Brain microvascular endothelial cell (primary cell): ENCODE measurements at places on chromosomes 1 and 21.

DNA sequence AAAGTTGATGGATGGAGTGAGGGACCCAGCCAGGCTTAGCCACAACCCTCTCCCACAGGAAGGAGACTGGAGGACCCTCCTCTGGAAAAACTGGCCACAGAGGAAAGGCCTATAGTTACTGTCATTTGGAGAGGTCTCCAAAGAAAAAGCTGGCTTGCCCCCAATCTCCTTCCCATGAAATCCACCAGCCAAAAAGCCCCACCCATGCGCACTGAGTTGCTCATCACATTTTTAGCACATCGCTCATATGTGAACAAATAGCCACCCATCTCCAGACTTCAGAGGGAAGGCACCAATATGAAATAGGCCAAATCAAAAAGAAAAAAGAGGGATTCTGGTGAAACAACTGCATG lies 36.9 kb upstream of the QSOX1 start:
- DNase-seq, result peak; percentile 68

DNA sequence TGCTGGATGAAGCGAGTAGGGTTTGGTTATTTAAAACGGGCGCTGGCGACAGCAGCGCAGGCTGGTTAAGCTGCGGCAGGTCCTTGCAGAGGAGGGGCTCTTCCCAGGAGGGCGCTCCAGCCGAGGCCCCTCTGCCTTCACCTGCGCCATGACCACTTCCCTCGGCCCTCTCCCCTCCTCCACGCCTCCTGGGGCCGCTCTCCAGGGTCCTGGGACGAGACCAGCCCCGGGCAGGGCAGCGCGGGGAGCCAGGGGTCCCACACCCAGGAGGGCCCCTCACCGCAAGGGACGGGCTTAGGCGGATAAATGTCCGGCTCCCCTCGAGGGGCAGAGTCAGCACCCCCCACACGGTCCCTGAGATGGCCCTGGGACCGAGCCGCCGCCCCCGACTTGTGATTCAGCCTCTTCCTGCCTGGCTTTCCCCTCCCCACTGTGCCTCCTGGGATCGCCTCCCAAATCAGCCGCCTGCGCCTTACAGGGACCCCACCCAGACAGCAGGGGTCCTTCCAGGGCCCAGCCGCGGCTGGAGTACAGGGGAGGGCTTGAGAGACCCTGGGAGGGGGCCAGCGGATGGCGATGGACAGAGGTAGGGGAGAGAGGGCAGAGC lies 380.7 kb downstream of the MATN1 start:
- DNase-seq, result no peak

- no peak for DNase-seq
These were observed 368.3 kb upstream of the C1orf174 start for GRCh38 chr1:4268262-4268888.

DNA sequence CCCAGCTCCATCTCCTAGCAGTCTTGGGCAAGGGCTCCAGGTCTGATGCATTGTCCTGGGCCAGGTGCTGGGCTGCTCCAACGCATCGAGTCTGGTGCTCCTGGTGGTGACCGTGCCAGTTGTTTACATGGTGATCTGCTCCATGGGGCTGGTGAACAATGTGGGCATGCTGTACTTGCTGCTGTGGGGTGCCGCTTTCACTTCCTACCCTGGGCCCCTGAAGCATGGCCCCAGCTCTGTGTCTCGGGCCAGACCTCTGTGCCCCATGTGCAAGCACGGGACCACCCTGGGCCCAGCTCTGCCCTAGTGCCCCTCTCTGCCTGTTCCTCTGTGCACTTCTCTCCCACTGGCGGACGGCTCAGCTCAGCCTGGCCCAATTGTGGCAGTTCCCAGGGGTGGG lies 119.4 kb downstream of the MAST2 start:
- no peak for DNase-seq

DNA sequence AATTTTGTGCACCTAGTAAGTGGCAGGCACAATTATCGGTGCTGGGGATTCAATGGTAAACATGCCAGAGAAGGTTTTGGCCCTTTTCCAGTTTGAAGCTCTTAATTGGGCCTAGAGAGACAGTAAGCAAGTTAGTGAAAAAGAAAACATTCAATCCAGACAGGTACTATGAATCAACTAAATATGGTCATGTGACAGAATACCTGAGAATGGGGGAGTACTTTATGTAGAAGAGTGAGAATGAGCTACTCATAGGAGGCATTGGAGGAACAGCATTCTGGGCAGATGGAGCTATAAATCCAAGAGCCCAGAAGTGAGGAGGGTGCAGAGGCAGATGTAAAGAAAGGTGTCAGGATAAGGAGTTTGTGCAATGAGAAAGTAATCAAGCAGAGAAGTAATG lies 1017.9 kb downstream of the ADGRL2 start:
- no peak for DNase-seq

- DNase-seq, result no peak
These were observed 456 bp downstream of the PTPN14 start for GRCh38 chr1:214550857-214551435.

DNA sequence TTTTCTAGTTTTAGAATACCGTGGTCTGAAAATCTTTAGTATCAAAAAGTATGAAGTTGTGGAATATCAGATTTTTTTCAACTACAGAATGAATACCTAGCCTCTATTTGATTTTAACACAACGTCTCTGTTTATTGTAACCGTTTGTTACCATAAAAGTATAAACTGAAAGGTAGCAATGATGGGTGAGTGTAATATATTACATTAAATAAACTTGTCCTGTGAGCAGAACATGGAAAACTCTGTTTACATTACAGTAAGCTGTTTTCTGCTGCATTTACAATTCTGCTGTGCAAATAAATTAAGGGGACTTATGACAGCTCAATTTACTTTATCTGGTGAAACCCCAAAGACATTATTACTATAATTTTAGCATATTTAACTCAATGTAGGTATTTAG lies 62.5 kb downstream of the CHRM3 start:
- DNase-seq, result no peak

GRCh38 chr1:181324797-181325616 lies 158.3 kb upstream of the CACNA1E start:
- DNase-seq, result no peak

- DNase-seq, result peak; percentile 81
These were observed 69.6 kb downstream of the DUSP10 start for GRCh38 chr1:221672239-221672645.

- DNase-seq, result no peak
These were observed 58.3 kb downstream of the MACF1 start for GRCh38 chr1:39262802-39263201.

DNA sequence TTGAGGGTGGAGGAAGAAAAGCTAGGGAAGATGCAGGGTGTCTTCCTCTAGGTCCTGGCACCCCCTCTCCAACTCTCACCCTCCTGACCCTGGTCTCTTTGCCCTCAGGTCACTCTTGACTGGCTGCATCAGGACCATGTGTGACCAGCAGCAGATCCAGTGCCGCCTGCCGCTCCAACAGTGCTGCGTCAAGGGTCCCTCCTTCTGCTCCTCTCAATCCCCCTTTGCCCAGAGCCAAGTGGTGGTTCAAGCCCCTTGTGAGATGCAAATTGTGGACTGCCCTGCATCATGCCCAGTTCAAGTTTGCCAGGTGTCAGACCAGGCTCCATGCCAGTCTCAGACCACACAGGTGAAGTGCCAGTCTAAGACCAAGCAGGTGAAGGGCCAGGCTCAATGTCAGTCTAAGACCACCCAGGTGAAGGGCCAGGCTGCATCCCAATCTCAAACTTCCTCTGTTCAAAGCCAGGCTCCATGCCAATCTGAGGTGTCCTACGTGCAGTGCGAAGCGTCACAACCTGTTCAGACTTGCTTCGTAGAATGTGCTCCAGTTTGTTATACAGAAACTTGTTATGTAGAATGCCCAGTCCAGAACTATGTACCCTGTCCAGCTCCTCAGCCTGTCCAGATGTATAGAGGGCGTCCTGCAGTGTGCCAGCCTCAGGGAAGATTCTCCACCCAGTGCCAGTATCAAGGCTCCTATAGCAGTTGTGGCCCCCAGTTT lies 1.8 kb downstream of the KPRP start:
- DNase-seq, result no peak

DNA sequence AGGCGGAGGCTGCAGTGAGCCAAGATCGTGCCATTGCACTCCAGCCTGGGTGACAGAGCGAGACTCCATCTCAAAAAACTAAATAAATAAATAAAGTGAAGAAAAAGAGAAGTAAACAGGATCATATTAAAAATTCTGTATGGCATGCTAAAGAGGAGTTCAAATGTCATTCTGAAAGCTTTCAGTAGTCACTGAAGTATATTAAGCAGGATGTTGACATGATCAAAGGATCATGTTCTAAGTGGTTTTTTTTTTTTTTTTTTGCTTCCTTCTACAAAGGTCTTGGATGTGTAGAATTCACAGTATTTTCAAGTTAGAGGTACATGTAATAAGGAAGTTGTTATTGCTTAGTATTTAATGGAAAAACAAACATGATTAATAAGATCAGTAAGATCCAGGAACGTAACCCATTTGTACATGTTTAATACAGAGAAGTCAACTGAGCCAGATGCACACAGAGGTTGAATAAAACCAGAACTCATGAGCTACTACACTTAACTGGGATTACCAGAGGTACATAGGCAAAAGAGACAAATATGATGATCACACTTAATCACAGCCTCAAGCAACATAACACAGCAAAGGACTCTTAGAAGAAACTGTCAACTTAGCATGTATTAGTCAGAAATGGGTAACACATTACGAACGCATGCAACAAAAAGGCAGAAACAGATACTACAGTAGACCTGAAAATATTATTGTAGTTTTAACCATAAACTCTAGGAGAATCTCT lies 12.2 kb downstream of the CDC42BPA start:
- no peak for DNase-seq

DNA sequence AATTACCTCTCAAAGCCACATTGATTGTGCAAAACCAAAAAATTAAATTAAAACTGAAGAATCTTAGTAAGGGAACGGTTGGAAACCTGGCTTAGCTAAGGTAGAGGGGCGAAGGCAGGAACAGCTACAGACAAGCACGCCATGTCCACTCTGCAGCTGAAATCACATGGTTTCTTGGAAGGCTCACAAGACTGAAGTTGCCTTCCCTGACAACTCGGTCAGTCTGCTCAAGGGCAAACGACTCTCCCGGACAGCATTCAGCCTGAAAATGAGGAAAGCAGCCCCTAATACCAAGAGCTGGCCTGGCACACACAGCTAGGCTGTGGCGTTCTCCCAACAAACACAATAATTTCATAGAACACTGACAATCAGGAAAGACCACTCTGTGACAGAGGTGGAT lies 22.7 kb upstream of the BECN2 start:
- DNase-seq, result no peak

DNA sequence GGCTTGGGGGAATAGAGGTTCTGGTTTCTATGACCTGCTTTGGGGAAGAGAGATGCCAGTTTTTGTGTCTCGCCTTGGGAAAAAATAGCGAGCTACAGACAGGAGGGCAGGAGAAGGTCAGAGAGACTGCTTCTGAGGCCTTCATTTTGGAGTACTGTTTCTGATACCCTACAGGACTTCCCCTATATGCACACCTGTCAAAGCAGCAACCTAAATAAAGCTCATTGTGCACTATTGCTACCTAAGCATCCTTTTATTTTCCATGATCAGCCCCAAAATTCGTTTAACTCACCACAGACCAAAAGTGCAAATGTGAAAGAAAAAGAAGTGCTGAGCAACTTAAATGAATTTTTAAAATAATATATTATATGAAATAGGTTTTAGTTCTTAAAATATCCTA lies 145.6 kb upstream of the CHRM3 start:
- no peak for DNase-seq
